Globus pallidus (tissue), 1 donor: ENCODE measurements at places on chromosomes 6 and 20.

DNA sequence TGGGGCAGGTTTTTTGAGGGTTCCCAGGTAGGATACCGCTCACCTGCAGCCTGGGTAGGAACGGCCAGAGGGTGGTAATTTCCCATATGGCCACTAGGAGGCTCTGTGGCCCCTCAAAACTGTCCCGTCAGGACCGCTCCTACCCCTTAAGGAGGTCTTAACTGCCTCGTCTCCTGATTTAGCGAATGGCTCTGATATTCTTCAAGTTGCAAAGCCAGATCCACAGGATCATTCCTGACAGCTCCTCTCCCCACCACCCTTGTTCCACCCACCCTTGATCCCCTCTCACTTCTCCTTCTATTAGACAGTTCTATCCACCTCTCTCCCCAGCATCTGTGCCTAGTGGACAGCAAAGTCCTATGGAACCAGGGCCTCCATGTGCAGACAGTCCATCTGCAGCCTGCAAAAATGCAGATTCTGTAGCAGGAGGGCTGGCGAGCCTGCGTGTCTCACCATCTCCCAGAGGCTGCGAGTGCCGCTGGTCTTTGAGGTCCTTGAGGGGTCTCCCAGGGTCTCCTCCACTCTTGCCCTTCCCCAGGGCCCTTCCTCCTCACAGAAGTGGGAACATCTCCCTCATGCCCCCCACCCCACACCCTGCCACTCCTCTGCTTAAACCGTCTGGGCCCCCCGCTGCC lies 34.3 kb upstream of the ZBP1 start:
- DNase-seq = peak; percentile 49

DNA sequence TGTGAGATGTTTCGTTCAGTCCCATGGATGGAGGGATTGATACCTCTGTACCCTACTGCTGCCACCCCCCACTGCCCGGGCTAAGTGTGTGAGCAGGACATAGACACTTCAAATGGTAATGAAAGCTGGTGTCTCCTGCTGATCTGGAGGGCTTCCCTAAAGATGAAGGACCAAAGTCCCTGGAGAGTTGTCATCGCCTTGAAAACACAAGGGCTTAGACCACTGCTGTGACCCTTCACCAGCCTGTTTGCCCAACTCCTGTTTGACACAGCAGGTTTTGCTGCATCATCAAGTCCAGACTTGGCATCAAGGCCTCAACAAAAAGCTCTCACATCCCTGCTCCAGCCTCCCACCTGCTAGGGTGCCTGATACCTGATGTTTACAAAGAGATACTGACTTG lies 57.9 kb upstream of the FAM8A1 start:
- no peak for DNase-seq

GRCh38 chr6:118577972-118578371 lies 29.9 kb downstream of the PLN start:
- no peak for DNase-seq

GRCh38 chr6:70061546-70061945 lies 195.2 kb downstream of the COL19A1 start:
- DNase-seq = no peak

- peak; percentile 5 for DNase-seq
Observed at GRCh38 chr6:12844284-12845223, 128.0 kb downstream of the PHACTR1 start.

DNA sequence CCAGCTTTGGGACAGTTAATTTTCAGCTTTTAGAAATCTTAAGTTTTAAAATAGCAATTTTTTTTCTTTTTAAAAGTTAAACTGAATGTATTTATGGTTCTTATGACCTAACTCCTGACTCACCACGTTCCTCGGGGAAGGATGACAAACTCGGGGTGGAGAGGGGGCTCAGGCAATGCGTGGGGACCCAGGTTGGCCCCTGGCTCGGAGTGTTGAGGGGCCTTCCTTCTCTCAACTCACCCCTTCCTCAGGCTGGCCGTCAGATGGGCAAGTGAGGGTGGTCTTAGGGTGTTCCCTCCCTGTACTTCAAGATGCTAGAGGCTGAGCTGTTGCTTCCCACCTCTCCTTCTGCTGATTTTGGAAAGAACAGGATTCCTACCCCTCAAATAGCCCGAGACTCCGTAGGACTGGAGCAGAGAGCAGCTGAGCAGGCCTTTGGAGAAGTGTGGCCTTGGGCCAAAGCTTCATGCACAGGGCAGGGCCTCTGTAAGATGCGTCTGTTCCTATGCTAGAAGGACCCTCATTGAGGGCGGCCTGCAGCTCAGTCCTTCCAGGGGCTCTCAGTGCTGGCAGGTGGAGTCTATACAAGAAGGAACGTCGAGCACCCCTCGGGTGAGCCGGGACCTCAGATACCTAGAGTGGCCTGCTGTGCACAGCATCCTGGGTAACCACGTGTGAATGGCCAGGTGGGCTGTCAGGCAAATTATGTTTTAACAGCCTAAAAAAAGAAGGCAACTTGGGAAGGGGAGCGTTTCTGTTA lies 79.3 kb downstream of the TCP11 start:
- no peak for DNase-seq
